Left lobe of liver (tissue), 2 donors: ENCODE measurements at places on chromosomes 6 and 20.
A peak's percentile ranks its signal among the peaks of the same experiment; 100 is the strongest.

DNA sequence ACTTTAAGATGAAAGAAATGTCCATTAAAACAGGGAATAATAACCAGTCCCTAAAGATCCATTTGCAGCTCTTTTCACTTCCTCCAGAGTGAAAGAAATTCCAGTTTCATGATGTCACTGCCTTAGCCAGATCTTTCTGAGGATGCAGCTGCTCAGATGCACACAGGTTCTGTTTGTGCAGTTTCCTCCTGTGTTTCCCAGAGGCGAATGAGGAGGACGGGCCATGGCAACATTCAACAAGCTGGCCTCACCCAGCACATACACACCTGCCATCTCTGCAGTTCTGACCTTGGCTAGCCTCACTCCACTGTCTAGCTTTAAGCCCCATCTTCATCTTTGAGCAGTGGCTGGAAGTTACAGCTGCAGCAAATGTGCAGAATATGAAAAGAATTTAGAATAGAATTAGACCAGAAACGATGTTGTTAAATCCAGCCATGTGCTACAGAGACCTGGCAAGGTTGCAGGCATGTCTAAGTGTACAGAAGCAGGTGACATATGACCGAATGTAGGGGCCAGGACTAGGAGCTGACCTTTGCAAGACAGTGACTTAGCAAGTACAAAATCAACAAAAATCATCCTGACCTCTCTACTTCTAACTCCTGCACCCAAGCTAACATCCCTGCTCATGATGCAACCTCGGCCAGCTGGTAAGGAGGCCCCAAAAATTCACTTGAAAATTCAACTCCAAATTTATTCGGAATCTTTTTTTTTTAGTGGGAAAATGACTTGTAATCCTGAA is 35.0 kb downstream of the FAM50B start:
- DNase-seq, result peak; percentile 67

GRCh38 chr20:20024942-20025341 is 7.8 kb downstream of the NAA20 start:
- no peak for DNase-seq

- no peak for DNase-seq
Observed at GRCh38 chr6:102115911-102116310, 722.4 kb downstream of the GRIK2 start.

GRCh38 chr20:15380770-15381169 is 1043.4 kb upstream of the FLRT3 start:
- no peak for DNase-seq

- DNase-seq, result no peak
Observed at GRCh38 chr6:11214901-11215300, 17.6 kb downstream of the NEDD9 start.

- peak; percentile 65 for DNase-seq
Observed at GRCh38 chr6:37210313-37210968, 40.5 kb downstream of the PIM1 start.

DNA sequence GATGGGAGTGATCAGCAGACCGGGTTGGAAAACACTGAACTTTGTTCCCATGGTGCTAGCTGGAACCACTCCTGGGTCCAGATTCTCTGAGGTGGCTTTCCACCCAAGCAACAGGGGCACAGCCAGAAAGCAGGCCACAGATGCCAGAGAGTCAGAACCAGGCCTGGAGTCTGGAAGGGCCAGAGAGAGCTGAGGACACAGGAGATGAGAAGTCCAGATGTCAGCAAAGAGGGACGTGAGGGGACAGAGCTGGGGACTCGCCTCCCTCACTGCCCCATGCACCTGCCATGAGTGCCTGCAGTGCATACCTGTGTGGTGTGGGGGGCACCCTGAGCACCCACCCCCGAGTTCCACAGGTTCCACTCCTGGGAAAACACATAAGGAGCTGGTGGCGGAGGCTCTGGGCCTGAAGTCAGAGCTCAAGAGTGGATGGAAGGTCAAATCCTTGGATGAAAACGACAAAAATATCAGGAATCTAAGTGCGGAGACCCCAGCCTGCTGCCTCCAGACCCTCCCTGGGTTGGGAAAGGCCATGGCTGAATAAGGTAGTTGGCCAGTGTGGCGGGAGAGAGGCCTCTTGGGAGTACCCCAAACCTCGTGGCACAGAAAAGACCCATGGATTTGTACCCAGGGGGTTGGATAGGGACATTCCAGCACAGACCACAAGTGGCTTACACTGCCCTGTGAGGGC is 224.2 kb downstream of the SYNDIG1 start:
- peak; percentile 29 for DNase-seq

DNA sequence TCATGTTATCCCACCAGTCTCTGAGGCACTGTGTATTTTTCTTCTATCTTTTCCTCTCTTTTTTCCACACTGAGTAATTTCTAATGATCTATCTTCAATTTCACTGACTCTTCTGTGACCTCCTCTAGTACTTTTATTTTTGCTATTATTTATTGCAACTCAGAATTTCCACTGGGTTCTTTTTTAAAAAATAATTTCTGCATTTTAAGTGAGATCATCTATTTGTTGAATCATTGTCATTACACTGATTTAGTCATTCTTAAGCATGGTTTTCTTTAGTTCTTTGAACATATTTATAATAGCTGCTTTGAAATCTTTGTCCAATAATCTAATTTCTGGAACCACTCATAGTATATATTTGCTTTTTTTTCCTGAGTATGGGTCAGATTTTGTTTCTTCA is 96.7 kb upstream of the SLC22A16 start:
- DNase-seq, result no peak
